ENCODE measurements at places on chromosomes 5 and 9. TPM values are rescaled to one million over a fixed set of nuclear protein-coding genes. Genes with fewer than 3 reads are reported as not detected.

- DNase-seq: no peak
These were observed 28.5 kb downstream of the KCNV2 start for GRCh38 chr9:2745560-2746380.

- peak; percentile 48 for DNase-seq
These were observed 72.8 kb downstream of the NR6A1 start for GRCh38 chr9:124698265-124698664.

The C6 gene
- not detected for total RNA-seq

The ADRB2 gene
- total RNA-seq: 0.29 TPM

The ADAMTS12 gene
- 8.3 TPM for total RNA-seq

The ORM2 gene
- total RNA-seq: not detected

The TAF11L3 gene
- total RNA-seq: not detected

Measured in osteoblast (primary cell).